CMK (cell line): ENCODE measurements at places on chromosomes 2 and 18.

DNA sequence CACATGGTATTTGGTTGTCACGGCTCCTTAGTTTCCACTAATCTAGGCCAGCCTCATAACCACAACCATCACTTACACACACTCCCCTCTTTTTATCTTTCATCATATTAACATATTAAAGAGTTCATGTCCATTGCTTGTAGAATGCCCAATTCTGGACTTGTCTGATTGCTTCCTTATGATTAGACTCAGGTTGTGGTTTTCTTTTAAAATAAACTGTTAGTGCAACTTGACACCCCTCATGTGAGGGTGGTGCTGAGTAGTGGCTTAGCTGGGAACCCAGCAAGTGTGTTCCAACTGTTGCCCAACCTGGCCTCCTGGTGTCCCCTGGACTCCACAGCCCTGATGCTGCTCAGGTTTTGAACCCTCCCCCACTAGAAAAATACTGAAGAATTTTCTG, 20.1 kb upstream of the CD207 start:
- DNase-seq: no peak

GRCh38 chr2:160372585-160372984, 121.0 kb downstream of the RBMS1 start:
- no peak for DNase-seq

DNA sequence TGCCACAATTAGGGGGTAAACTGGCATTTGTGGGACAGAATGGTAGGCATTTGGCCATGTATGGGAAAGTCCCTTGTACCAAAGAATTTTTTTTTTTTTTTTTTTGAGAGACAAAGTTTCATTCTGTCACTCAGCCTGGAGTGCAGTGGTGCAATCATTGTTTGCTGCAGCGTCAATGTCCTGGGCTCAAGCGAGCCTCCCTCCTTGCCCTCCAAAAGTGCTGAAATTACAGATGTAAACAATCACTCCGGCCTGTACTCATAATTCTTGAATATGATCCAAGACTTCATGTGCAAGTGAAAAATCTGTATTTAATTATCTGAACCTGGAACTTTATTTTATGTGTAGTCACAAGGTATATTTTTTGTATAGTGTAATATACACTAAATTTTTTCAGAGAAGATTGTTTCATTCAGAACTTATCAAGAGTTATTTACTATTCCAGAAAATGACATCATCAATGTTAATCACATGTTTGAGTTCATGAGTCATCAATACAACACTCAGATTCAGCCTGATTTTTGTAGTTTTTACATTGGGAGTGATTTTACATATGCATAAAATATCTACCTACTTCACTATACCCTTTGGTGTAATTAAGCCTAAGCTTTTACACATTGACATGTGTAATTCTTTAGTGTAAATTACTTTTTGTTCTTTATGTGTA, 138.7 kb upstream of the L3MBTL4 start:
- DNase-seq: no peak

DNA sequence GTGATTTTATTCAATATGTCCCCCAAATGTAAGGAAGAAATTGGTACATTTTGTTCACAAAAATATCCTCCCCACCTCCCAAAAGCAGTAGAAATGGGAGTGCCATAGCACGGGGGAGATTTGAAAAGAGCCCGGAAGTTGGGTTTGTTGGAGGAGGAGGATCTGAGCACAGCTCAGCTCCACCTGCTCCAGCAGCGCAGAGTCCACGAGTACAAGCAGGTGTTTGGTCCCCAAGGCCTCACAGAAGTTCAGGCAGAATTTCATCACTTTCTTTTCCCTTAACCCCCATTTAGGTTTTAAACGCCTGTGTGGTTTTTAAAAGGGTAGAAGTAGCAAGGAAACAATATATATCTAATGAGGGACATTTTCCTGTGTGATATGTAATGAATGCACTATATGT, 56.0 kb downstream of the TRAPPC12 start:
- no peak for DNase-seq

DNA sequence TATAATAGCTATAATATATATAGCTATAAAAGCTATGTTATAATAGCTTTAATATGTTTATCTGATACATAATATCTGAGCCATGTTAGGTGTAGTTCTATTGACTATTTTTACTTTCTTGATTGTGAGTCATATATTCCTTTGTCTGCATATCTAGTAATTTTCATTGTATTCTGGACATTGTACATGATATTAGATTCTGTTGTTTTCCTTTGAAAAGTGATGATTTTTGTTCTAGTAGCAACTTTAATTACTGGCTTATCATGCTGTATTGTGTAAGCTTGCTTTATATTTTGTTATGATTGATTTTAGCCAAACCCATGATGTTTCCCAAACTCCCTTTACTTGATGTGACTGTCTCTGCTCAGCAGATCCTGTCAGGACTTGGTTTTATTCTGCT, 125.7 kb upstream of the TCF4 start:
- no peak for DNase-seq

- DNase-seq: no peak
Observed at GRCh38 chr2:79903222-79904000, 390.6 kb downstream of the CTNNA2 start.

- DNase-seq: no peak
Observed at GRCh38 chr2:143905587-143905986, 614.3 kb downstream of the ZEB2 start.

DNA sequence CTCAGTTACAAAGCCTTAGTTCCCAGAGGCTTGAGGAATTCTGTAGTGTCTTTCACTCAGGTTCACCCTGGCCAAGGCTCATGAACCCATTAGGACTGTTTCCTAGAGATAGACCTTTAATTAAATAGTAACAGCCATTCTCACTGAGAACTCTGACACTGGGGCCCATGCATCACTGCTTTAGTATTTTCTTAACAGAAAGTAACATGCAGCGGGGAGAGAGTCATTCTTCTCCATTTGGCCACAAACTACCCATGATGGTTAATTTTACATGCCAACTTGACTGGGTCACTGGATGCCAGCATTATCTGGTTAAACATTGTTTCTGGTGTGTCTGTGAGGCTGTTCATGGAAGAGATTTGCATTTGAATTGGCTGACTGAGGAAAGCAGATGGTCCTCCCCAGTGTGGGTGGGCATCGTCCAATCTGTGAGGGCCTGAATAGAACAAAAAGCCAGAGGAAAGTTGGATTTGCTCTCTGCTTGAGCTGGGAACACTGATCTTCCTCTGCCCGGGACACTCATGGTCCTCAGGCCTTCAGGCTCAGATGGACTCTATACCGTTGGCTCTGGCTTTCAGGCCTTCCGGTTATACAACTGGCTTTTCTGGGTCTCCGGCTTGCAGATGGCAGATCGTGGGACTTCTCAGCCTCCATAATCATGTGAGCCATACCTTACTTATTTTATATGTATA, 5.6 kb upstream of the CPLX4 start:
- DNase-seq: no peak

GRCh38 chr2:15243762-15244161, 317.4 kb downstream of the NBAS start:
- no peak for DNase-seq

DNA sequence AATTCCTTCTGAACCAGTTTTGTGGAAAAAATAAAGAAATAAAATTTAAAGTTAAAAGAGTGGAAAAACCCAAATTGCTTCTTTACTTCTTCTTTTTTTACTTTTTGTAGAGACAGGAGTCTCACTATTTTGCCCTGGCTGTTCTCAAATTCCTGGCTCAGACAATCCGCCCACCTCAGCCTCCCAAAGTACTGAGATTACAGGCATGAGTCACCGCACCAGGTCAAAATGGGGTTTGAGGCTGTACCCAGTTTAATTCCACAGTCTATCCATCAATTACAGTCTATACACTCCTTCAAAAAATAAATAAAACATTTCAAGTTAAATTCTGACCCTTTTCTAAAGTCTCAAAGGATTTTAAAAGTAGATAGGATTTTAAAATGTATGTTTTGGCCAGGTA, 120.3 kb downstream of the FAM161A start:
- DNase-seq: no peak

- DNase-seq: no peak
Observed at GRCh38 chr2:54724560-54725342, 1.3 kb downstream of the EML6 start.

DNA sequence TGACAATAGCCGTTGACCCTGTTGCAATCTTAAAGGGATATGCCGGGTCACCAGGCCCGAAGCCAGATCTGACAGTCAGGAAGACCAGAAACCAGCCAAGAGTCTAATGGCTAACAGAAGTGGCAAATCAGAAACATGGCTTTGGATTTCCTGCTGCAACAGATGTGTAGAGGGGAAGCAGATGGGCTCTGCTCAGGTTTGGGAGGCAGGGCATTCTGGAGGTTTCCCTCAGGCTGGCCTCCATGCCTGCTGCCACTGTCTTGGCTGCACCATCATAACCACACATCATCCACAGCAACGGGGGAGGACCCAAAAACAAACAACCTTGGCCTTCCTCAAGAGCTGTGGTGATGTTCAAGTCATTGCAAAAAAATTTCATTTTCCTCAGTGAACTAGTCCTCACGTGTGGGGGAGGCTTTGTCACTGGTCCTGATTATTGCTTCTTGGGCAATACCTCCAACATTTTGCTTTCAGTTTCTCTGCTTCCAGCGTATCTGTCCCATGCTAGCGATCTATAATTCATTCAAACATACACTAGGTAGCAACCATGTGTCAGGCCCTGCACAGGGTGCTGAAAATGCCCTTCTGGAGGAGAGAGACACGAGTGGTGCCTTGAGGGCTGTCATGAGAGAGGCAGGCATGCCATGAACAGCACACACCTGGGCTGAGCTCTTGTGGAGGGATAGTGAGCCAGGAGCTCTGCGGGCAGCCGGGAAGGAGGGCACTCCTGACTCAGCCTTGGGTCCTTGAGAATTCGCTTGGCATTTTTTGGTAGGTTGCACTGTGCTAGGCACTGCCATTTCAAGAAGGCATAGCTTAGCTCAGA, 48.2 kb upstream of the LGALSL start:
- no peak for DNase-seq

DNA sequence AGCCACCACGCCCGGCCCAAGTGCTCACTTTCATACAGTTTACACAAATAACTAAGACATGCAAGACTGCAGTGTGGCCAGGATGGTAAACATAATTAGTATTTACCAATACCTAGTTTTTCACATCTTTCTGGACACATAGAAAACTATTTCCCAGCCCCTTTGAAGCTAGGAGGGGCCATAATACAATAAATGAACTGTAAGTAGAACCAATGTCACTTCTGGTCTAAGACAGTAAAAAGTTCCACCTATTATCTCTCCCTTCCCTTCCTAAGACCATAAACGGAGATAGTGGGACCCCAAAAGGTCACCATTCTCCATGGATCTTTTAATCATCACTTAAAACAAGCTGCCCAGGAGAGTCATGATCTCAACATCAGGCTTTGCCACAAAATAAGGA, 51.0 kb downstream of the NBAS start:
- no peak for DNase-seq

DNA sequence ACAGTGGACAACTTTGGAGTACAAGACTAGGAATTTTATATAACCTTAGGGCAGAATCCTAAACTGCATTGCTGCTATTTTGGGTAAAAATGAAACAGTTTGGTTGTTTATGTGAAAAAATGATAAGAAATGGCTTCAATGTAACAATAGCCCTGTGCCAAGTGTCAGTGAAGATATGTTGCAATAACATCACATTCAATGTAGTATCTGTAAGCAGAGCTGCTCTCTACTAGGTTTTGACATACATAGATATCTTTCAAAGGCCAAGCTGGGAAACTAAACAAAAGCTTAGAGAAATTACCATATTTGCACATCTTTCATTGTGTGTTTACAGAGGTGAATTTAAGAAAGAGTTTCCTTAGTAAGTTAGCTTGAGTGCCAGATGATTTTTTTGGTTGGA, 135.0 kb upstream of the DOK6 start:
- DNase-seq: no peak

DNA sequence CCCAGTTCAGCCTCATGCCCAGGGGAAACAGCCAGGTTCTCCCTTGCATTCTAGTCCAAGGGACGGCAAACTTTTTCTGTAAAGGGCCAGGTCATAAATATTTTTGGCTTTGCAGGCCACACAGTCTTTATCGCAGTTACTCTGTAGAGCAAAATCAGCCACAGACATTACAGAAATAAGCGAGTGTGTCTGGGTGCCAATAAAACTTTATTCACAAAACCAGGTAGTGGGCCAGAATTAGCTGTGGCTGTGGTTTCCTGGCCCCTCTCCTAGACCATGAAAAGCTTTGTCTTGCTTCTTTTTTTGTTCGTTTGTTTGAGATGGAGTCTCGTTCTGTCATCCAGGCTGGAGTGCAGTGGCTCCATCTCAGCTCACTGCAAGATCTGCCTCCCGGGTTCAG, 80.1 kb downstream of the EIPR1 start:
- no peak for DNase-seq

DNA sequence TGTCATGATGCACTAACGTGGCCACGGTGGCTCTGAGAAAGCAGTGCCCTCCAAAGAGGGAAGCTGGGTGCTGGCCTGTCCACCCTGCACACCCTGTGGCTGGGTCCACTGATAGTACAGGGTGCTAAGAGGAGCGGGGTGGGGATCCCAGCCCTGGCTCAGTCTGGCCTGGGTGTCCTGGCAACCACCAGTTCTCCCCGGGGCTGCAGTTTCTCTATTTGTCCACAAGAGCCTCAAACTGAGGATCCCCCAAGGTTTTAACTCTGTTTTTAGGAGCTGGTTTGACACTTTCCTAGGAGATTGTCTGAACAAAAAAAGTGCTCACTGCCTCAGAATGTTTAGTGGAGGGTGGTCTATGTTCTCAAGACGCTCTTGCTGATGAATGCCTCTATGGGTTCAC, 29.0 kb downstream of the EDAR start:
- no peak for DNase-seq

GRCh38 chr18:6021306-6022073, 126.2 kb upstream of the TMEM200C start:
- no peak for DNase-seq

DNA sequence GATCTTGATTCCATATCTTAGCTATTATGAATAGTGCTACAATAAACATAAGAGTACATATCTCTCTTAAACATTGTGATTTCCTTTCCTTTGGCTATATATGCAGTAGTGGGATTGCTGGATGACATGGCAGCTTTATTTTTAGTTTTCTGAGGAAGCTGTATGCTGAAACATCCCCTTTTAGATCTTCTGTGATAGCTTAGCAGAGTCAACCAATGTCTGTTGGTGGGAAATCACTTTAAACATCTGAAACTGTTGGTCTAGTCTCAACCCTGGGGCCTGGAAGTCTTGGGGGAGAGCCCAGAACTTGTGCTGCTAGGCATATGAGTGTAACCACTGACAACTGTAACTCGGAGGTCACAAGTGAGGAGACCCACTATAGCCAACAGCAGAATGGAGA, 378.6 kb upstream of the SLC14A2 start:
- no peak for DNase-seq

DNA sequence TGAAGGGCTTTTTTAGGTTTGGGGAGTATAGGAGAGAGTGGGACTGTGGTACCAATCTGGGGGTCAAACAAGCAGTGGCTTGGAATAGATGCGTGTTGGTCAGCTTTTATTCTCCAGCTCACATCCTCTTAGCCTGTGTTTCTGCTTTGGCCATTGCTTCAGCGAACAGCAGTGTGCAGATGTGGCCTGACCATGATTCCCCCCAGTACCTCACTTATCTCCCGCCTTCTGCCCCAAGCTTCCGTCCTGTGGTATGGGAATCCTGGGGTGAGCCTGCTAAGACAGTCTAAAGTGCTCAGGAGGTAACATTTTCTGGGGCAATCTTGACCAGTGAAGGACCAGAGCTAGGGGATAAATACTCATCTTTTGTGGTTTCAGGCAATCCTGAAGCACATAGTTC, 84.9 kb upstream of the TNP1 start:
- DNase-seq: peak; percentile 78
